ENCODE measurements at places on chromosomes 2 and 18. TPM values are rescaled to one million over a fixed set of nuclear protein-coding genes. Genes with fewer than 3 reads are reported as not detected.
A peak's percentile ranks its signal among the peaks of the same experiment; 100 is the strongest.

DNA sequence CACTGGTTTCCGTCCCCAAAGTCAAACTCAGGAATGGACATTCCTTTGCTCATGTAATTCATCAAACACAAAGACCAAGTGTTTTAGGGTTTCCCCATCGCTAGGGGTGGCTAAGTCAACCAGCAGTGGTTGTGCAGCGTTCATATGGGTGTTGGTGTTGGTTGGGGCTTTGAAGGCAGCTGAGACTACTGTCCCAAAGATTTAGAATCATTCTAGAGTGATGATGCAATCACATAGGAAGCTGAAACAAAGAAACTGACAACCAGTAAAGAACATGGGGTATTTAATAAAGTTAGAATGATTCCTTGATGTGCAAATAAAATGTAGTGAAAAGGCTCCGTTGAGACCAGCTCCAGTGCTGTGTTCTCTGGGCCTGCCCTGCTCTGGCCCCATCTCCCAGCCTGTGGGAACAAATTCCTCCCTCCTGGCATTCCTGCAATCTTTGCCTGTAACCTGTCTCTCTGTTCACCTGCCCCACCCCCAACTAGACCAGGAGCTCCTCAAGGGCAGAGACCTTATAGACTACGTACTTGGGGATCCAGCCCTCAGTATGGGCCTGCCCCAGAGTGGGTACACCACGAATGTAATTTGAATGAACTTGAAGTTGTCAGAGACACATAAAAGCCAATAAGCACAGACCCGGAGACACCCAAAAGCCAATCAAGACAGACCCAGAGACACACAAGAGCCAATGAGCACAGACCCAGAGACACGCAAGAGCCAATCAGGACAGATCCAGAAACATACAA is 191.7 kb upstream of the TWIST2 start:
- no peak for DNase-seq

SCYGR5 gene
- polyA plus RNA-seq = not detected

DNA sequence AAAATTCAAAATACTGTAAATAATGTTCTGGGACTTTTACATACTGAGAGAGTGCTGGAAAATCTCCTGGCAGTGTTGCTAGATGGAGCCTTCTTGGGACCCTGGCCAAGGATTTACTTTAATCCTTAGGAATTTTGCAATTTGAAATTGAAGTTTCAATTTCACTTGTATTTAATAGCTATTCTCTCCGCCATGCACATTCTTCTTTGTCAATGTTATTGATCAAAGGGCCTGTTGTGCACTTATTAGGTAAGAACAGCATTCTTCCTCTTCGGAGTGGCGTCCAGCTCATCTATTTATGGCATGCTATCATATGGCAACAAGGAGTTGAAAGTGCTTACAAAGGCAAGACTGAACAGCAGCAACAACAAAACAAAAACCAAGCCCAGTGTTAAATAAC is 40.1 kb upstream of the SOS1 start:
- DNase-seq = no peak

DNA sequence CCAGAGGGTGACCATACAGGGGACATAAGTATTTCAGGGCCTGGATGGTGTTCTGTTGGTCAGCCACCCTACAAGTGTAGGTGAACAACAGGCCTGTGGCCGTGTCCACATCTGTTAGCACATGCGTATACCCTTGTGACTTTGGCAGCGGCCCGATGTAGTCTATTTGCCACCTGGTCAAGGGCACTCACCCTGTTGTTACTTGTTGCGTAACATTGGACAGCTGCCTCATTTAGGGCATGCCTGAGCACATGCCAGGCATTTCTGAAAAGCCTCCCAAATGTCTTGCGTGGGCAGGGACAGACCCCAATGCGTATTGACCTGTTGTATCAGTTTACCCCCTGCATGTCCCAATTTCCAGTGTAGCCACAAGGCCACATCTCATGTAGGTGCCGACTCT is 235.0 kb downstream of the MBD5 start:
- DNase-seq = no peak

DNA sequence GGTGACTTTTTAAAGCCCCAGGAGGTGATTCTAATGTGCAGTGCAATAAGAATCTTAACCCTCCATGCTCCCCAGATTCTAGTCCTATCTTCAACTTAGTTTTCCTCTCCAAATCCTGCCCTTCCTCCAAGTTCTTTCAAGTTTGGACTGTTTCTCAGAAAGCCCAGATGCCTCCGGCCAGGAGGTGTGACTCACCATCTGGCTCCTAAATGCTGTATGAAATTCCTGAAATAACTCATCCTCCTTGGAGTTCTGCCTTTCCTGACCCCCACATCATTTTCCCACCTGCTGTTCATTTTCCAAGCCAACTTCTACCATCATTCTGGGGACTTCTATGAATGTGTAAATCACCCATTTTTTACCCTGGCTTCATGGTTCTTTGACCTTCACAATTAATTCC is 118.2 kb upstream of the NOL4 start:
- DNase-seq = no peak

GRCh38 chr2:130390460-130391057 is 34.7 kb downstream of the PTPN18 start:
- peak; percentile 12 for DNase-seq

Data from renal pelvis (tissue), 12 donors.